A673 (cell line): ENCODE measurements at places on chromosomes 2 and 18. TPM values are rescaled to one million over a fixed set of nuclear protein-coding genes. Genes with fewer than 3 reads are reported as not detected.

GRCh38 chr2:180655393-180655792 lies 325.0 kb upstream of the UBE2E3 start:
- H3K4me1 ChIP-seq = no peaks in the 10 kb centered on the region
- H3K36me3 ChIP-seq = no peaks in the 10 kb centered on the region
- no peaks in the 10 kb centered on the region for H3K27me3 ChIP-seq
- no peak for DNase-seq

DNA sequence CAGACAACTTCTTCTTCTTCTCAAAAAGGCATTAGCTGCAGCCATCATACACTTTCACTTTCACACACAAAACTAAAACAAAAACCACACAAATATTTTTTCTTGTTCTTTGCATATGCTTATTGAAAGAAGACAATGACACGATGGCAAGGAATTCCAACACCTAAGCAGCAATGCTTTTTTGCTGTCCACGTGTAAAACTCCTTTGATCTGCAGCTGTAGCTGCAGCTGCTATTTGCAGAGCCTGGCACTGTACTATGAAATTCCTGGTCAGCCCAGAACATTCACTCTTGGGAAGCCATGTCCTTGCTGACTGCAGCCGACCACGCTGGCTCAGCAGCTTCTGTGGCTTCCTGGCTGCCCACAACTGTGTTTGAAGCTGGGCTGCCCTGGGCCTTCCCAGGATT lies 316.2 kb downstream of the CDH2 start:
- H3K27ac ChIP-seq = no peak overlapping the region
- no peaks in the 10 kb centered on the region for H3K27me3 ChIP-seq
- H3K36me3 ChIP-seq = no peaks in the 10 kb centered on the region

DNA sequence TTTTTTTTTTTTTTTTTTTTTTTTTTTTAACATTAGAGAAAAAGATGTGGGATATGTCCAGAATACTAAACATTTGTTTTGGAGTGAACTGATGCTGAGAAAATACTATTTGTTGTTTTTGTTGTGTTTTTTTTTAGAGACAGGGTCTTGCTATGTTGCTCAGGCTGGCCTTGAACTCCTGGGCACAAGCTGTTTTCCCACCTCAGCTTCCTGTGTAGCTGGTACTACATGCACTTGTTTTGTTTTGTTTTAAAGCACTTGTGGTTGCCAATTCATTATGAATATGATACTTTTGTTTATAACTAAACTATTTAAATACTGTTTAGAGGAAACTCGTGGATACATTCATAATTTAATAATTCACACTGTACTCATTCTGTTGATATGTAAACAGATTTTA lies 33.4 kb upstream of the DYSF start:
- DNase-seq = no peak
- peaks cover 27% of the 10 kb centered on the region for H3K36me3 ChIP-seq
- no peak overlapping the region for H3K4me3 ChIP-seq
- peaks cover 24% of the 10 kb centered on the region for H3K4me1 ChIP-seq
- no peaks in the 10 kb centered on the region for H3K27me3 ChIP-seq

DNA sequence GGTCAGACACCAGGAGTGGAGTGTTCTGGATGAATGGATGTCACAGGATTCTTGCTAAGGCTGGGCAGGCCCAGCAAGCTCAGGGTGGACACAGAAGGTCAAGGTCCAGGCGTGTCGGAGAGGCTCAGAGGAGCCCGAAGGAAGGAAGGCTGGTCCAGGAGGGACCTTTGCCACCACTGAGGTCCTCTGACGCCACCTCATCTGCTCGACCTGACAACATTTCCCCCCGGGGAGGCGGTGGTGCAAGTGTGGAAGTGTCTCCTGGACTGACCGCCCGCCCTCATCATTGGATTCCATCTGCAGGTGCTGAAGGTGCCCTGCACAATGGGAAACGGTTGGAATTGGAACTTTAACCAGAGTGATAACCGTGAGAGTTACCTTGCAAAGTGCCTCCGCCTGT lies 124.6 kb downstream of the RTP5 start:
- no peaks in the 10 kb centered on the region for H3K4me1 ChIP-seq
- no peak overlapping the region for H3K27ac ChIP-seq
- no peak overlapping the region for H3K4me3 ChIP-seq
- DNase-seq = no peak
- H3K36me3 ChIP-seq = no peaks in the 10 kb centered on the region

DNA sequence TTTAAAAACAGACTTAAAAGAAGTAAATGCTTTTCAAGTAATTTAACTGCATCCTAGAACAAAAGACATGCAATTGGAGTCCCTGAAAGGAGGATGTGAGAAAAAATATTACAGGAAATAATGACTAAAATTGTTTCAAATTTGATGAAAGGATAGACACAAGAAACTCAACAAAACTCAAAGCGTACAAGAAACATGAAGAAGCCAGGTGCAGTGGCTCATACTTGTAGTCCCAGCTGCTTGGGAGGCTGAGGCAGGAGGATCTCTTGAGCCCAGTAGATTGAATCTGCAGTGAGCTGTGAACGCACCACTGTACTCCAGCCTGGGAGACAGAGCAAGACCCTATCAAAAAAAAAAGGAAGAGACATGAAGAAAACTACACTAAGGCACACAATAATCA lies 118.1 kb upstream of the SLC39A10 start:
- no peaks in the 10 kb centered on the region for H3K36me3 ChIP-seq
- H3K4me3 ChIP-seq = no peak overlapping the region
- no peak overlapping the region for H3K27ac ChIP-seq
- no peaks in the 10 kb centered on the region for H3K27me3 ChIP-seq
- DNase-seq = no peak

DNA sequence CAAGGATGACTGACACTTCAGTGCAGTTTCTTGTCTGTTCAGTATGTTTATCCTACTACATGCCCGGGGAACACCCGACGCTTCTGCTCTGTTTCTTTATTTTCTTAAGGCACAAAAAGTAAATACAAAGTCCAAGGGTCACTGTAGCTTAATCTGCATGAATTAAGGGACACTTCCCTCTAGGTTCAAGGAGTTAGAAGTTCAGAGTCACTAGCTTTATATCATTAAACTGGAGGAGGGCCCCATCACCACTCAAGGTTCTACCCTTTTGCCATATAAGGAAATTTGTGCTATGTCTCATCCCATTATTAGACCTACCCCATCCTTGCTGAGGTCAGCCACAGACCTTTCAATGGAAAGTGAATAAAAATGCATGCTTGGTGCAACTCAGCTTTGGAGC lies 27.6 kb upstream of the RMDN2 start:
- H3K27ac ChIP-seq = no peak overlapping the region
- H3K36me3 ChIP-seq = no peaks in the 10 kb centered on the region
- H3K27me3 ChIP-seq = no peaks in the 10 kb centered on the region
- DNase-seq = no peak
- H3K4me1 ChIP-seq = no peaks in the 10 kb centered on the region

- peaks cover 11% of the 10 kb centered on the region for H3K4me1 ChIP-seq
- no peaks in the 10 kb centered on the region for H3K27me3 ChIP-seq
- H3K36me3 ChIP-seq = peaks cover 16% of the 10 kb centered on the region
Measured at GRCh38 chr2:171921970-171922229, 361 bp upstream of the HAT1 start.

GRCh38 chr2:53460347-53460746 lies 307.3 kb upstream of the CHAC2 start:
- no peak overlapping the region for H3K4me3 ChIP-seq
- no peaks in the 10 kb centered on the region for H3K4me1 ChIP-seq
- H3K36me3 ChIP-seq = no peaks in the 10 kb centered on the region
- H3K27me3 ChIP-seq = no peaks in the 10 kb centered on the region
- H3K27ac ChIP-seq = no peak overlapping the region
- DNase-seq = peak; percentile 33

- DNase-seq = peak; percentile 66
- no peaks in the 10 kb centered on the region for H3K27me3 ChIP-seq
- peaks cover 36% of the 10 kb centered on the region for H3K4me1 ChIP-seq
Measured at GRCh38 chr2:36389091-36389564, 33.5 kb downstream of the CRIM1 start.

PID1 gene
- total RNA-seq = 1.5 and 1.9 TPM in 2 replicates

IL37 gene
- not detected in 2 replicates for total RNA-seq
